T follicular helper cell (primary cell): ENCODE measurements at places on chromosomes 4 and X.

DNA sequence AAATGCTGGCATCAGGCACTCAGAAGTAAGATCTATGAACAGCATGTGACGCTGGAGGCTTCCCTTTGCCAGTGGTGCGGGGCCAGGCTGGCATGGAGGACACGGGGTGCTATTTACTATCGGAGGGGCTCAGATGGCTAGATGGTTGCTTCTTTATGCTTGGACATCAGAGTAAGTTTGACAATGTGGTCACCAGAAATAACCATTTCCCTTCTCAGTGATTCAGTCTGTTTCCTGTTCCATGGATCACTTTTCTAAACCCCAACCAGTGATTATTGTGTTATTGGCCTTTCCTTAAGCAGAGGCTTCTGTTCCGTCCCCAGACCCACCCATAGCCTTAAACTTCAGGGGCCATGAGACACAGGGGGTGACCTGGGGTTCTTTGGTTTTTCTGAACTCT, 55.4 kb upstream of the DHX15 start:
- DNase-seq = no peak

GRCh38 chr4:128350449-128351045, 62.9 kb upstream of the PGRMC2 start:
- no peak for DNase-seq

GRCh38 chrX:10859353-10859752, 239.0 kb upstream of the MID1 start:
- no peak for DNase-seq

GRCh38 chrX:130626521-130626920, 224.7 kb downstream of the RBMX2 start:
- no peak for DNase-seq

DNA sequence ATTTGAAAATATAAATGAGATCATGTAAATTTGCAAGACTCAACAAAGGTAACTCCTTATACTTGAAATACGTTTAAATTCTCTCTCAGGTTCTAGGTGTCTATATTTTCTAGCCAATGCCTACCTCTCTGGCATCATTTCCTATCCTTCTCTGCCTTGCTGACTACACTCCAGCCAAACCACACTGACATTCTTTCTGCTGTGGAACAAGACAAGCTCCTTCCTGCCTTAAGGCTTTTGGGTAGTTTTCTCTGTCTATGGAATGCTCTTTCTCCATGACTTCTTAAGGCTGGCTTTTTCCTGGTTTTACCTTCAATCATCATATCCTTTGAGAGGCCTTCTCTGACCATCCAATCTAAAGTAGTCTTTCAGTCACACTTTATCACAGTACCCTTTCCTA, 201.0 kb downstream of the SPRY1 start:
- no peak for DNase-seq
